ENCODE measurements at places on chromosomes 6 and 20.

DNA sequence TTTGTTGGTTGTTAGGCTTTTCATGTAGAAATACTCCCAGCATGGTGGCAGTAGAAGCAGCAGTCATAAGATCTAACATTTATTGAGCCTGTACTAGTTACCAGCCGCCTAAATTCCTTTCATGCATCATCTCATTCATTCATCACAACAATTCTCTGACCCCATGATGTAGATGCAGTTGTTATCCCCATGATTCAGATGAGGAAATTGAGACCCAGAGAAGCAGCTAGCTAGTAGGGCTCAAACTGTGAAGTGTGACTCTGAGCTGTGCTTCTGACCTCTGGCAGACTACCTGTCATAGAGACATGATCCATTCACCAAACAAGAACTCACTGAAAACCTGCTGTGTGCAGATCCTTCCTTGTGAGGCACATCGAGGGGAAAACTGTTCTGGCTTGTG, 16.9 kb downstream of the RREB1 start:
- no peak for DNase-seq

DNA sequence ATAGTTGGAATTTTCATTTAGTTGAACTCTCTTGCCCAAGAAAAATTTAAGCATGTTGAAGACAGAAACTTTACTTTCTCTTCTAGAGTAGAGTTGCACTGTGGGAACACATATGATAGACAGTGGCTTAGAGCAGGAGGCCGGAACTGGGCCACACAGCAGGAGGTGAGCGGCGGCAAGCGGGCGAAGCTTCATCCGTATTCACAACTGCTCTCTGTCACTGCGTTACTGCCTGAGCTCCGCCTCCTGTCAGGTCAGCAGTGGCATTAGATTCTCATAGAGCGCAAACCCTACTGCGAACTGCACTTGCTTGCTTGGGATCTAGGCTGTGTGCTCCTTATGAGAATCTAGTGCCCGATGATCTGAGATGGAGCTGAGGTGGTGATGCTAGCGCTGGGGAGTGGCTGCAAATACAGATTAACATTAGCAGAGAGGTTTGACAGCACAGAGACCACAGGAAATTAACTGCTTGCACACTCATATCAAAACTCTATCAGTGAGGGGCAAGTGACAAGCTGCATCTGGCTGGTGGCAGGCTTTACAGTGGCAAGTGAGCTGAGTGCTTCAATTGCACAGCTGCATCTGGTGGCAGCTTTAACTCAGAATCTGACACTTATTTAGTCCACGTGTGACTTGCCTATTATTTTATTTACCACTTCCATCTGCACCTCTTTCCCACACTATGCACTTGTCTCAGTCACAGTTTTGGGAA, 174.9 kb upstream of the C6orf118 start:
- no peak for DNase-seq

DNA sequence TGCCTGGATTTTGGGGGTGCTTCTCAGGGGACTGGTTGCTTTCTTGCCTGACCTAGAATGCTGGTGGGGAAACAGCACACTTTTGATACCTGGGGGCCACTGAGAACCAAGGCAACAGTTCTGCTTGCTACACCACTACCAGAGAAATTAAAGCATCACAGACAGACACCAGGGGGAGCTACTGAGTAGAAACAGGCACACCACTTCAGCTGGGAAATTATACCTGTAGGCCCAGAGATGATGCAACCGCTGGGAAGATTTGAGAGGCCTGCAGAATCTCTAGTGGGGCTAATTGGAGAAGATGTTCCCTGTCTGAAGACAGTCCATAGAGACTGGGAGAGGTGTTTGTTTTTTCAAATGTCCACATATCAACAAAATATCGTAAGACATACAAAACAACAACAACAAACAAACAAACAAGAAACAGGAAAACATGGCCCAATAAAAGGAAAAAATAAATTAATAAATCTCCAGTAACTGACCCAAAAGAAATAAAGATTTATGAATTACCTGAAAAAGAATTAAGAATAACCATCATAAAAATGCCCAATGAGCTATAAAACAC, 129.4 kb upstream of the RIN2 start:
- peak; percentile 40 for DNase-seq

GRCh38 chr6:33978412-33979150, 167.3 kb downstream of the GRM4 start:
- DNase-seq, result no peak
